ENCODE measurements at places on chromosomes 2 and 18. TPM values are rescaled to one million over a fixed set of nuclear protein-coding genes. Genes with fewer than 3 reads are reported as not detected.

SGPP2 gene
- 7.0 TPM for total RNA-seq

NEMP2 gene
- 32.9 TPM for total RNA-seq

CNTNAP5 gene
- not detected for total RNA-seq

ZSWIM2 gene
- total RNA-seq = not detected

ANKRD12 gene
- 40.0 TPM for total RNA-seq

STEAP3 gene
- 0.07 TPM for total RNA-seq

LONRF2 gene
- total RNA-seq = not detected

MPP4 gene
- not detected for total RNA-seq

AOX1 gene
- total RNA-seq = 0.79 TPM

OR6B2 gene
- not detected for total RNA-seq

CCDC74B gene
- 4.1 TPM for total RNA-seq

SERPINB4 gene
- not detected for total RNA-seq

OSR1 gene
- total RNA-seq = not detected

KCNJ3 gene
- total RNA-seq = not detected

CERKL gene
- not detected for total RNA-seq

CNOT11 gene
- 38.3 TPM for total RNA-seq

VAMP5 gene
- total RNA-seq = 18.4 TPM

ACADL gene
- total RNA-seq = not detected

SIX3 gene
- total RNA-seq = not detected

SERPINB10 gene
- total RNA-seq = not detected

ORC4 gene
- 35.9 TPM for total RNA-seq

ERBB4 gene
- total RNA-seq = not detected

SIGLEC15 gene
- not detected for total RNA-seq

UGT1A4 gene
- not detected for total RNA-seq

ELOA2 gene
- total RNA-seq = not detected

C1QL2 gene
- not detected for total RNA-seq

KLHL41 gene
- total RNA-seq = not detected

CDCA7 gene
- total RNA-seq = 74.0 TPM

SLC16A14 gene
- 1.1 TPM for total RNA-seq

CCL20 gene
- total RNA-seq = 13.1 TPM

KCNIP3 gene
- total RNA-seq = not detected

LRRC30 gene
- not detected for total RNA-seq

POU3F3 gene
- total RNA-seq = not detected

ZNF519 gene
- total RNA-seq = 13.9 TPM

GPR45 gene
- total RNA-seq = not detected

AMER3 gene
- total RNA-seq = not detected

ITGA4 gene
- total RNA-seq = 27.8 TPM

ASPRV1 gene
- total RNA-seq = 0.41 TPM

WNT10A gene
- 1.1 TPM for total RNA-seq

FBXO48 gene
- 1.2 TPM for total RNA-seq

LINC00305 gene
- not detected for total RNA-seq

TMEM37 gene
- total RNA-seq = not detected

UCN gene
- total RNA-seq = 0.45 TPM

IL1RL1 gene
- total RNA-seq = 0.22 TPM

DYNAP gene
- not detected for total RNA-seq

LBX2 gene
- total RNA-seq = not detected

SEPTIN10 gene
- total RNA-seq = 2.7 TPM

Data from activated naive CD4-positive, alpha-beta T cell treated with anti-CD3 and anti-CD28 coated beads for 36 hours (primary cell).